Activated CD4-positive, alpha-beta T cell treated with anti-CD3 and anti-CD28 coated beads, Interleukin-2, amount 50 U/mL, for 48 hours (primary cell): ENCODE measurements at places on chromosomes 2 and 18.

- no peak for DNase-seq
Observed at GRCh38 chr2:7053650-7054265, 136.5 kb downstream of the RNF144A start.

DNA sequence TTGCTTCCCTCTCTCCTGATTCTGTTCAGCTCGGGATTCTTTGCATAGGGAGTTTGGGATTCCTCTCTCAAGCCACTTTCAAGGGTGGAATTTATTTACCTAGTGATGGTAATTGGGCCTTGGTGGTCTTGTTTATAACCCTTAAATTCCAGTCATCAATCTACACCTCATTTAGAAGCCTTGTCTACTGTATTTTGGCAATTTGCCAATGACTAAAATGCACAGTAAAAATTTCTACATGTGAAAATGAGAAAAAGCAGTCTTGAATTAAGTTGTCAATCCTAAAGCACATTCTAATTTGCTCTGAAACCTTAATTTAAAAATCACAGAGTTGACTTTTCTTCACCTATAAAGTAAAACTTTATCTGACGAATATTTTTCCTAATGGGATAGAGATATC, 749.2 kb upstream of the CRIM1 start:
- no peak for DNase-seq

GRCh38 chr2:147325990-147326389, 518.8 kb upstream of the ACVR2A start:
- DNase-seq = no peak

DNA sequence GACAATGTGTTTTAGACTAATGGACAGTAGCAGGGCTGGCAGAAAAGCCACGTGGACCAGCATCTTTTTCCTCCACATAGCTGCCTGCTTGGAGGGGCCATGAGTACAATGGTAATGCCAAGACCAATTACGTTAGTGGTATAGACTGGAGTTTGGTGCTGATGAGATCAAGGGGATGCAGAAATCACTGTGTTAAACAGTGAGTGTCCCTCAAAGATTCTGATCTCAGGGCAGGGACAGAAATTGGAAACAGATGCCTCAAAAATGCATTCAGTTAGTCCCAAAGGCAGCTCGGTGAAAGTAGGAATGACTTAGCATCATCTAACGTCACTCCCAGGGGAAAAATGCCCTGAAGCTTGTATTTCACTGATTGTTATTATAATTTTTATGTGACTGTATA, 72.4 kb downstream of the SLC16A14 start:
- no peak for DNase-seq

- DNase-seq = no peak
Observed at GRCh38 chr2:168601741-168602140, 145.7 kb downstream of the CERS6 start.

GRCh38 chr2:237833546-237833945, 25.9 kb upstream of the RAMP1 start:
- DNase-seq = no peak

DNA sequence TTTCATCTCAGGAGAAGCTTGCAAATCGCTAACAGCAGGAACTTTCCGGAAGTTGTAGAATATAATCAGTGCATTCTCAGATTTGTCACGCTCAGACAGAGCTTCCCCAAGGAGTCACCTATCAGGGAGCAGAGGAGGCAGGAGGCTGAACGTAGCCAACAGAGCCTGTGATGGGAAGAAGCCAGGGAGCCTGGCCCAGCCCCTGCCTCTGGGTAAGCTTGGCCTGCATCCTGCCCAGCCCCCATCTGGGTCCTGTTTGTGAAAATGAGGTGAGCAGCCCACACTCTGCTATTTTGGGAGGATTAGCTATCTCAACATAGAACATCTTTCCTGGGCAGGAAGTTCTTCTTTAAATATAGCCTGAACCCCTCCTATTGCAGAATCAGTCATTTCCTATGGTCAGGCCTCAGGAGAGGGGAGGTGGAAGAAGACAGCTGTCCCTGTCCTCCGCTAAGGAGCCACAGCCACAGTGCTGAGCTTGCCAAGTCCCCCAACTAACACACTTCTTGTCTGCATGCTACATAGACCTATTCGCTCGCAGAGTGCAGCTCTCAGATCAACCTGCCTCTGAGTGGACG, 19.2 kb upstream of the PKDCC start:
- DNase-seq = no peak

DNA sequence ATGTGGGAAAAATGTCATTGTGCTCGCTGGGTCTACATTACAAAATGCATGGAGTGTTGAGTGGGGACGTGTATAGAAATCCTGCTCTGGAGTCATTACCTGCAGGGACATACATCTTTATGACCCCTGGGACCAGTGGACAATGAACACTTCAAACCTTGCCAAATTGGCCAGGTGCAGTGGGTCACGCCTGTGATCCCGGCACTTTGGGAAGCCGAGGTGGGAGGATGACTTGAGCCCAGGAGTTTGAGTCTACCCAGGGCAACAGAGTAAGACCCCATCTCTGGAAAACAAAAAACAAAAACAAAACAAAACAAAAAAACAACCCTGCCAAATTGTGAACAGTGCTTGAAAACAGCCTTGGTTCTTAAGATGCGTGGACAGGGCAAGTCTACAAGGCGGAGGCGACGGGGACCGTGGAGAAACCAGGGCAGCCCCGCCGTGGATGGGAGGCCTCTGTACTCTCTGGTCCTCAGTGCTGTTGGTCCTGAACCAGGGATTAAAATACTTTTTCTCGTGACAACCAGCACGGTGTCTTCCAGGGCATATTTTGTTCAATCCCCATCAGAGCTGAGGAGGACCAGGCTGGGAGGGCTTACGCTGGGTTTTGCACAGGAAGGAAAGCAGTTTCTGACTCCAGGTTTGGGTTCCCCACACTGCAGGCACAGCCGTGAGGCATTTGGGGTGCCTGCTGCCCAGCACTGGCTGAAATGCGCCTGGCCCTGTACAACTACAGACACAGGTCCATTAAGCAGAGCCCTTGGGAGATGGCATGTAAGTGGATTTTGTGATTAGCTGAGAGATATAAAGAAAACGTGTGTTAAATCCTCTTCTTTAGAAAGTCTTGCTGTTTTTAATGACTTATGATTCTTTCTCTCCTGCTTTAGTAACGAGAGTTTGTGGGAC, 13.7 kb downstream of the COLEC11 start:
- no peak for DNase-seq

- DNase-seq = no peak
Observed at GRCh38 chr2:130917006-130917688, 80.4 kb downstream of the ARHGEF4 start.

DNA sequence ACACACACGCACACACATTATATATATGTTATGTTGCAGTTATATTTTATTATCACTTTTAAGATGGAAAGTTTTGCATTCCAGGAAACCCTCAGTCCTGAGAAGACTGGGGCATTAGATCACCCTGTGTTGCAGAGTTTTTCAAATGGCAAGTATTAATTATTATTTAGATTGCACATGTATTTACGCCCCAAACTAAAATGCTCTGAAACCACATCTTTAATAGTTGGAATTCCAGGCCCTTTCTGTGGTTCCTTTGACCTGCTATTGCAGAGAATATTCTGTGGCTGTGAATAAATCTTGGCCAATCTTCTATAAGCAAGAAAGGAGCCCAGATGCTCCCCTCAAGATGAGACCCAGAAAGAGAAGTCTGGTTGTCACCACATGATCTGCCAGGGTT, 427.0 kb upstream of the TNP1 start:
- no peak for DNase-seq

- no peak for DNase-seq
Observed at GRCh38 chr18:29154758-29155725, 978.1 kb upstream of the CDH2 start.

DNA sequence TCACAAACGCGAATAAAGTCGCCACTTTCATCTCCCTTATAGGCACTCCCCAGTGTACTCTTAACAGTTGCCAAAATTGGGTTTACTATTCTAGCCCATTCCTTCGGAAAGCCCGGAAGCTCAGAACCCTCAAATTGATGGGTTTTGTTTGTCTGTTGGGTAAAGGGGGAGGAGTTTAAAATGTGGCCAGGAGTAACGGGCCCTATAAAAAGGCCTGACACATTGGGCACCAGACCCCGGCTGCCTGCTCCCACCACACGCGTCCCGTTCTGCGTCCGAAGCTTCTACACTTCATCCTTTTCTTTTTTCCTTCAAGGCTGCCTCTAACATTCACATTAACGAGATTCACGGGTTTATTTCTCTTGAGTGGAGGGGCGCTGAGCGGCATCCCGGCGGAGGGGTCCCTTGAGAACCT, 837 bp downstream of the NHEJ1 start:
- no peak for DNase-seq
